ENCODE measurements at places on chromosomes 3 and 15.

- no peak for DNase-seq
Observed at GRCh38 chr3:28951772-28952556, 328.9 kb upstream of the RBMS3 start.

GRCh38 chr15:50687302-50687902 is 805 bp upstream of the TRPM7 start:
- no peak for DNase-seq

- DNase-seq = no peak
Observed at GRCh38 chr3:71689291-71689690, 35.9 kb downstream of the EIF4E3 start.

DNA sequence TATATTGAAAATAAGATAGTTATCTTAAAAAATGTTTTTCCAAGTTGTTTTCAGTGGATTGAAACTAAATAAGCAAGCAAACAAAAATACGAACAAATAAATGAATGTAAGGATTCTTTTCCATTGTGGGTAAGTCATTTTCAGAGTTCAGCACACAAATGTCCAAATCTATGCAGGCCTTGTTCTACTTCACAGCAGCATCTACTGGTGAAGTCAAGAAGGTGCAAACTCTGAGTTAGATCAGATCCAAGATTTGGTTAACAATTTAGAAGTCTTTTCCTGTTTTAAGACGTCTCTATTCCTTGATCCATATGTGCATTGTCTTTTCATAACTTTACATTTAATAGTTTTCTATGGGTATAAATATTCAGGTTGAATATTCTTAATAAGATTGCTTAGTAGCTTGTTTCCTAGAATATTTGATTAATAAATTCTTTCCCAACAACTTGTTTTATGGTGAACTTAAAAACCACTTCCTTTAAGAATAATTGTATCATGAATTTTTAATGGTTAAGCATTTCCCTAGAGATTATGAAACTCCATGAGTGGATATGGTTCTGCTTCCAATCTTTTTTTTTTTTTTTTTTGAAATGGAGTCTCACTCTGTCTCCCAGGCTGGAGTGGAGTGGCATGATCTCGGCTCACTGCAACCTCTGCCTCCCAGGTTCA is 10.5 kb downstream of the PTX3 start:
- peak; percentile 42 for DNase-seq

- DNase-seq = peak; percentile 20
Observed at GRCh38 chr3:45106874-45107273, 39.3 kb downstream of the CDCP1 start.
